NCI-H510A treated with DMSO at 0.1 percent for 48 hours (cell line): ENCODE measurements at places on chromosomes 11 and 22.

- no peak for DNase-seq
Observed at GRCh38 chr11:111582881-111583280, 19.4 kb upstream of the SIK2 start.

- DNase-seq: no peak
Observed at GRCh38 chr11:114060392-114061047, 1.0 kb downstream of the ZBTB16 start.

DNA sequence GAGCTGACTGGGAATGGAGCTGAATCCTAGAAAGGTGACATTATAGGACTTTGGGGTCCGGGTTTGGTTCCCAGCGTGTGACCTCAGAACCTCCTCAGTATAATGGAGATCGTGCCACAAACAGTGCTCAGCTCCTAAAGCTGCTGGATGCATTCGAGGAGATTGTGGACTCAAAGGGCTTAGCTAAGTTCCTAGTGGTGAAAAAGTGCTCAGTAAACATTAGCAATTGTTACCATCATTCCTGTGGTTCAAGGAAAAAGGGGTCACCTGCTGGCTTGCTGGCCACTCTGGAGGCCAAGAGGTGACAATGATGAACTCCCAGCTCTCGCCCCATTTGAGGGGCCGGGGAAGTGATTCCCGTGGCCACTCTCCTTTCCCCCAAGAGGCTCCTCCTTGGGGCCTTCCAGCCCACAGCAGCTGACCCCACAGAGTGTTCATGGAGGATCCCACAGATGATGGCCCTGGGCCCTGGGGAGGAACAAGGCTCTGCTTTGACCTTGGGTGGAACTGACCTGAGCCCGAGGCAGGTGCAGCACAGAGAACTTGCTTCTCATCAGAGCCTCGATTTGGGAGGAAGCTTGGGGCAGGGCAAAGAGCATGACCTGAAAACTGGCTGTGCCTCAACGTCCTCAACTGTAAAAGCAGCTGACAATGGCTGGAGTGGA is 40.1 kb downstream of the TRIM29 start:
- no peak for DNase-seq

DNA sequence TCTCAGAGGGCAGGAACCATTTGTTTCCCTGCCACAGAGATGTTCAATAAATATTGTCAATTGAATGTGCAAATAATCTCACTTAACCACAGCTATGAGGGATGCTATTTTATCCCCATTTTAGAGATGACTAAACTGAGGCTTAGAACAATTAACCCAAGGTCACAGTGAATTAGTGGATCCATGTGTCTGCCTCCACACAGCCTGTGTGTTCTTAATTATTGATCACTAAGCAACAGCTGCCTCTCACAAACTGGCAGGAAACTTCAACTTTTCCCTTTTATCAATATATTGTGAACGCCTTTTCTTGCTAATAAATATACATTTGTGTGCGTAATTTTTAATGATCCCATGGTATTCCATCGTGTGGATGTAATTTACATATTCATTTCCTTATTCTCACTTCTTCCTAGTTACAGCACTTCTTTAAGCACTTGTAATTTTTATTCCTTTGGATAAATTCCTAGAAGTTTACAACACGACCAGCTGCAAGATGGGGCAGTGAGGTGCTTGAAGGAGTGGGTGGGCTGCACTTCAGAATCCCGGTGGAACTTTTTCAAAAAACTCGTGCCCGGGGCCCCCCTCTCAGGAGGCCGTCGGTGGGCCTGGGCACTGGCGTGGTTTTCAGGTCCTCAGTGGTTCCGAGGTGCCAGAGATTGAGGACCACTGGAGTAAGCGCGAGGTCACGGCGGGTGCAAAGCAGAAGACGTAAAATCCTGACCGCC is 915 bp upstream of the SREBF2 start:
- DNase-seq: no peak

DNA sequence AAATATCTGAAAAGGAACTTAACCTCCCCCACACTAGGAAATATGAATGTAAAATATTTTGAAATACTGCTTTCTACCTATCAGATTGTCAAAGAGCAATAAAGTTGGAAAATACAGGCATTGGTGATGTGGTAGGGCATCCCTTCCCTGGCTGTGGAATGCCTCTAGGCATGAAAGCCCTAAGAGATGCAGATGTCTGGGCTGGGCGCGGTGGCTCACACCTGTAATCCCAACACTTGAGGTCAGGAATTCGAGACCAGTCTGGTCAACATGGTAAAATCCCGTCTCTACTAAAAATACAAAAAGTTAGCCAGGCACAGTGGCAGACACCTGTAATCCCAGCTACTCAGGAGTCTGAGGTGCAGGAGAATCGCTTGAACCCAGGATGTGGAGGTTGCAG is 22.0 kb downstream of the ARAP1 start:
- no peak for DNase-seq

DNA sequence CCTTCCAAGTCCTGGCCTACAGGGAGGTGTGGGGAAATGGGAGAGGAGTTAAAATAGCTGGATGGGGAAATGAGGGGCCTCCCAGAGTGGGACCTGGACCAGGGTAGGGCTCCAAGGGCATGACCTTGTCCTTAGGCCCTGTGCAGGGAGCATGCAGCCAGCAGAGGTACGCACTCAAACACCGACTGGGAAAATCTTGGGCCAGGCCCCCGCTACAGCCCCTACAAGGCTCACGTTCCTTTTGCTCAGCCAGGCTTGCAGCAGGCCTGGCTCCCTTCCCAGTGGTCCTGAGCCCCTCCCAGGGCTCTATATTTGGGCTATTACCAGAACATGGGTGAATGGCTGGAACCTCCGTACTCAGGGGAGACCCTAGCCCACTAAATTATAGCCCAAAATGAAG is 31.3 kb downstream of the LMO1 start:
- DNase-seq: no peak

- no peak for DNase-seq
Observed at GRCh38 chr11:64745189-64745520, 1.2 kb upstream of the RASGRP2 start.

DNA sequence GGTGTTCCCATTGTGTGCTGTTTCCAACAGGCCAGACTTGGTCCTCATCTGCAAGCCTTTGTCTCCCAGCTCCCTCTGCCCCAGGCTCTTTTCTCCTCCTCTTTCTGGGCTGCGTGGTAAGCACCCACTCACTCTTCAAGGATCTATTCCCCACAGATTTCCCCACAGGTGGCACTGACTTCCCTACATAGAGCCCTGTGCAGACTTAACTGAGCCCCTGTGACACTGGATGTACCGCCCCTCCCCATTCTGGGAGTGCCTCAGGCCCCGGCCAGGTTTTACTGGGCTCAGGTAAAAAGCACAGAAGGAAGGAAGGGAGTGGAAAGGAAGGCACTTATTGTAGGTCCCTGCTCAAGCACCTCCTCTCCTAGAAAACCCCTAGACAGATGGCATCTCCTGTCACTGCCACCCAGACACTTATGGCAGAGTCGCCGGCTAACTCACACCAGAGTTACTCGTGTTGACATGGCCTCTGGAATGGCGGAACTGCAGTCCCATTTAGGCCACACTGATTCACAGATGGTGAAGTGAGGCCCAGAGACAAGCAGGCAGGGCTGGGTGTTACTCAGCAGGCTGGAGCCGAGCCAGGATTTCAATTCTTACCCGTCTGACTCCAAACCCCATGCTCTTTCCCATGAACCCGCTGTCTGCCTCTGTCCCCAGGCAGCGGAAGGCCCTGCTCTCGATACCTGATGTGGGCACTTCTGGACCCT is 47.2 kb downstream of the LRRC32 start:
- DNase-seq: no peak

DNA sequence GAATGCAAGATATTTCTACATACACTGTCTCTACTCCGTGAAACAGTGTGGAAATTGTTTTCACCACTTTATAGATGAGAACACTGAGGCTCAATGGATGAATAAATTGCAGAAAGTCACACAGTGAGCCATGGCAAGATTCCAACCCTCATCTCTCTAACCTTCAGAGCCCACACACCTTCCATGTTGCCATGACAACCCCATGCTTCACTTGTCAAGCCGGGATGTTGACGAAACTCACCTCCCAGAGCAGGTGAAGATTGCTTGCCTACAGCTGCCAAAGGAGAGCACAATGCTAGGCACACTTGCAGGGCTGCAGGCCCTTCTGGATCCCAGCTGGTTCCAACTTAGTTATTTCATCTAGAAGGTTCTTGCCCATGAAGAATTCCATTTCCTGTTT is 71.4 kb upstream of the SEZ6L start:
- no peak for DNase-seq

GRCh38 chr22:44709881-44710392 is 7.9 kb downstream of the PRR5 start:
- DNase-seq: no peak

- no peak for DNase-seq
Observed at GRCh38 chr22:46812034-46812605, 49.7 kb downstream of the TBC1D22A start.

GRCh38 chr11:71580057-71581003 is 2.3 kb downstream of the KRTAP5-11 start:
- DNase-seq: peak; percentile 60

GRCh38 chr11:104142698-104143097 is 21.2 kb downstream of the PDGFD start:
- DNase-seq: no peak
